Hepatic stellate cell (primary cell): ENCODE measurements at places on chromosomes 2 and 18.
A peak's percentile ranks its signal among the peaks of the same experiment; 100 is the strongest.

DNA sequence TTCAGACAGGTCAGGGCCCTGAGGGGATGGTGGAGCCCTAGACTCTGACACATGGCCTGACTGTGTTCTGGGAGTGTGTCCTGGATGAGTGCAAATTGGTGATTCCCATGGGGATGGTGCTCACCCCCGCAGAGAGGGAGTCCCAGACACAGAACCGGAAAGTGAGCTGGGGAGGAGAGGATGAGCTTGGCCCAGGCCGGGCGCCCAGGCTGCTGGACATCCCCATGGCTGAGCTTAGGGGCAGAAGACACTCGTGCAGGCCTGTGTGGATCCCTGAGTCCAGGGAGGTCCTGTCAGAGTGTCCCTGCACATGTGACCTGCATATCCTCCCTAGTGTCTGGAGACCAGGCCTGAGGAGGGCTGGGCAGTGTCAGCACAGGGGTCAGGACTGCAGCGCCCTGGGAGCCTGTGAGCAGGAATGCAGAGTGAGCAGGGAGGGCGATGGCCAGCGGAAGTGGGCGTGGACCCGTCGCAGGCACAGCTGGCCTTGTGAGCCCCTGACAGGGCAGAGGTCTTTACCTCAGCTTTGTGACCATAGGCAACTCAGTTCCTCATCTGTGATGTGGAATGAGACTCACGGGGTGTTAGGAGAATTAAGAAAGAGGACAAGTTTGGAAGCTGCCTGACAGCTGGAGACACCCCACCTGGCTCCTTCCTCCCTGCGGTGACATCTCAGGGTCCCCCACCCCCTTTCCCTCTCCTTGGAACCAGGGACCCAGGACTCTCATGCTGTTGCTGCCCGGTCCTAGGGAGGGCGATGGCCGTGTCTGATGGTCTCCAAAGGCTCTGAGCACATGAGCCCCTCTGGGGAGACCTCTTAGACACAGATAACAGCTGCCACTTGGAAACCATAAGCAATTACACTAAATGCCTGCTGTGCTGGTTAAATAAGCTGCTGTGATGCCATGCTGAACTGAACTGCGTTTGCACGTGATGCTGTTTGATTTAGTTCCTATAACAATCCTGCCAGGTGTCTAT is 62.6 kb upstream of the HS6ST1 start:
- DNase-seq: peak; percentile 71

DNA sequence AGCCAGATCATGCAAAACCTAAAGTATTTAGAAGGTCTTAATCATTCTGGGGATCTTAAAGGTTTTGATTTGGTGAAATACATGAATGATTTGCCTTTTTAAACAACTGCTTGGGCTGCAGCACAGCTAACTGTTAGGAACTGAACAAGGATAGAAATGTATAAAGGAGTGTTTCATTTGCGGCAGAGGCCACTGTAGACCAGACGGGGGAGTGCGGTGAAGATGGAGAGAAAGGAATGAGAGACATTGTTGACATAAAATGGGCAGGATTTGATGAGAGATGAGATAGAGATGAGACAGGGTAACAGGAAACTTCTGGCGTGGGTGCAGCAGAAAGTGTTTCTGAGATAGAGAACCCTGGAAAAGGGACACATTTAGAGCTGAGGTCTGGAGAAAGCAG is 308.1 kb downstream of the TMX3 start:
- DNase-seq: no peak

- no peak for DNase-seq
Observed at GRCh38 chr2:16194931-16195680, 254.8 kb downstream of the MYCN start.

DNA sequence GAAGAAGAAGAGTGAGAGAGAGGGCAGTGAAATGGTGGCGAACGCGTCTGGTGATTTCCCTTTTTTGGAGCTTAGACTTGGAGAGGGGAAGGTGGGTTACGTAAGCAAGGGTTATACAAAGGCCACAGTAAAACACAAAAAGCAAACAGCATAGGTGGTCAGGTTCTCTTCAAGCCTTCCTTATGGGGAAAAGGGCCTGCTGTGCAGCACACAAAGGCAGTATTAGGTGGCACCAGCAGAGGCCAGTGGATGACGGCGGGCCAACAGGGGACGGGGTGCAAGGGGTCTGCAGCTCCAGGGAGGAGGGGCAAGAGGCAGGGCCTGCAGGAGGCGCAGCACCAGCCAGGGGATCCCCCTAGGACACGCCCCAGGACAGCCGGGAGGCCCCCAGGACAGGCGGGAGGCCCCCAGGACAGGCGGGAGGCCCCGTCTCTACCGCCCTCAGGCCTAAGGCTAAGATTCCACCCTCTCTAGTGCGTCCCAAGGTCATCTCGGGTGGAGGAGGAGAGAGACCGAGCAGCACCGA is 32.6 kb upstream of the NPC1 start:
- no peak for DNase-seq

DNA sequence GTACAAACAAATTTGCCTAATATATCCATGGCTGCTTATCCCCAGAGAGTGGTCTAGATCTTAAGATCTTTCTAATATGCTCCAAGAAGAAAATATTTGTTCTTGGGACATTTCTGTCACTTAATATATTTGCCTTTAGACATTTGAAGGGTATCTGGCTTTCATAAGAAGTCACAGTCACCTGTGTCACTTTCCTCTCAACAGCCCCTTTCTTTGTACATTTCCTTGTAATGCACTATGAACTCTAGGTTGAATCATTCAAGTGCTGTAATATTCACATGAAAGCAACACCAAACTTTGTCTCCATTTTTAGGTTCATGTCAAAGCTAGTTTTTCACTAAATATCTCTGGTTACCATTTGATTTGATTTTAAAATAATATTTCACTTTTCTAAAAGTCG is 41.4 kb upstream of the NABP1 start:
- no peak for DNase-seq

DNA sequence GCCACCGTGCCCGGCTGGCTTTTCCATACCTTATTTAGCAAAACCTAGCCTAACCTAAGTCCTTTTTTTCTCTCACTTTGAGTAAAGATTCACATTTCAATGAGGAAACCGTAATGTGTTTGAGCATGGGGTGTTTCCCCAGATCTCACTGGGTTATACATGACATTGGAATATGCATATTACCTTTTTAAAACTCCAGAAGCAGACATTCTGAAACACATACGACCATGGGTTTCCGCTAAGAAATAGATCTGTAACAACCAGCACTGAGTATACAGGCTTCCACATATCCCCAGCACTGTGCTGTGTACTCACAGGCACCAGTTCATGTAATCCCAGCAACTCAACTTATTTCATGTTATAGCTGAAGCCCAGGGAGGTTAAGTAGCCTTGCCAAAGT is 41.0 kb upstream of the FOSL2 start:
- no peak for DNase-seq

DNA sequence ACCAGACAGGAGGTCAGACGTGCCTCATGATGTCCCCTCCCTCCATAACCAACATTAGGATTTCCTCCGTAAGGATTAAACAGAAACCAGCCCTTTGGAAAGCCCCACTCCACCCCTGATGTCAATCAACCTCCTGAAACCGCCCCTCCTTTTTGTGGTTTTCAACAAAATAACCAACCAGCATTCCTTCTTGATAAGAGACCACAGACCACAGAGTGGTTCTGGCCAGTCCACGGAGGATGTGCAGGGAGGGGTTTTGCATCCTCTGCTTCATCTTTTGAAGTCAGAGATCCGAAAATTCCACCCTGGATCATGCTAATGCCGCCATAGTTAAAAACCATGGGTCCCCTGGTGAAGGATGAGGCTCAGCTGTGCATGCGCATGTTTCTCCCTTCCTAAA is 180.0 kb upstream of the CCDC150 start:
- DNase-seq: peak; percentile 34

- DNase-seq: no peak
Observed at GRCh38 chr2:158313734-158314133, 142.8 kb downstream of the CCDC148 start.

DNA sequence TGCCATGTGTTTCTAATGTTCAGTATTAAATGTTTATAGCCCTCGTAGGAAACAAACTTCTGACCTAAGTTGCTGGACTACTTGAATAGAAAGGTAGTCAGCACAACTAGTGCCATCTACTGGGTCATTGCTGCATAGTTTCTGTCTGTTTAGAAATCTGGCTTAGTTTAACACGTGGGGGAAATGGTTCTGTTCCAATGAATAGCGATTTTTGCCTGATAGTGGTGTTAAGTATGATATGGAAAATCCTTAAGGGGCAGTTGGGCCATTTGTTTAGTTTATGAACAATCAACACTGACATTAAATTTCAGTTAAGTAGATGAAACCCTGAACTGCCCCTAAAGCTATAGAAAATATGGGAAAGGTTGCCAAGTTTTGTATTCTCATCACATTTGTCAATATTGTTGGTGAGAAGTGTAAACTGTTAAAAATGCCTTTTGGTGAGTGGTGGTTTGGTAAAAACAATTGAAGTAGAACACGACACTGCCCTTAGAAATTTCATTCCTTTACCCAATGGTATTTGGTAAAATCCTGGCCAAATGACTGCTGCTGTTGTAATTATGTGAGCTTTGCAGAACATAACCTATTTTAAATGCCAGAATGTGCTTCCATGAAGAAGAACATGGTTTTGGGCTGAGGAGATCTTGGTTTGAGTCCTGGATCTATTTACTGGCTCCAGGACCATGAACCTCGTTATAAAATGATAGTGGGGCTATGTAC is 13.2 kb downstream of the NABP1 start:
- peak; percentile 54 for DNase-seq

GRCh38 chr2:1936427-1936980 is 192.2 kb upstream of the PXDN start:
- no peak for DNase-seq
